ENCODE measurements at places on chromosomes 5 and 9.

DNA sequence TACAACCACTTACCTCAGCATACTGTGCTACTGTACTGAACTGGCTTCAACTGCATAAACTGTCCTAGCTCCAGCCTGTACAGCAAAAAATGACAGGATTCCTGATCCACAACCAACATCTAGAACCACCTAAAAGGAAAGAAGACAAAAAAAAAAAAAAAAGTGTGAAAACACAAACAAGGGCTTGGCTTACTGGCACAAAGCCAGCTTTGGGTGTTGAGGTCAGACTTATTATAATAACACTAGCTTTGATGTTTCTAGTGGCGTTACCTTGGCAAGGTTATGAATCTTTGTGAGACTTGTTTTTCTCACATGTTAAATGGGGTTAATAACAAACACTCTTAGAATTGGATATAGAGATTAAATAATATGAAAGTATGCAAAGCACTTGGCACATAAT lies 148.5 kb upstream of the PUM3 start:
- no peak for DNase-seq

GRCh38 chr5:155343468-155343867 lies 329.9 kb downstream of the KIF4B start:
- no peak for DNase-seq

DNA sequence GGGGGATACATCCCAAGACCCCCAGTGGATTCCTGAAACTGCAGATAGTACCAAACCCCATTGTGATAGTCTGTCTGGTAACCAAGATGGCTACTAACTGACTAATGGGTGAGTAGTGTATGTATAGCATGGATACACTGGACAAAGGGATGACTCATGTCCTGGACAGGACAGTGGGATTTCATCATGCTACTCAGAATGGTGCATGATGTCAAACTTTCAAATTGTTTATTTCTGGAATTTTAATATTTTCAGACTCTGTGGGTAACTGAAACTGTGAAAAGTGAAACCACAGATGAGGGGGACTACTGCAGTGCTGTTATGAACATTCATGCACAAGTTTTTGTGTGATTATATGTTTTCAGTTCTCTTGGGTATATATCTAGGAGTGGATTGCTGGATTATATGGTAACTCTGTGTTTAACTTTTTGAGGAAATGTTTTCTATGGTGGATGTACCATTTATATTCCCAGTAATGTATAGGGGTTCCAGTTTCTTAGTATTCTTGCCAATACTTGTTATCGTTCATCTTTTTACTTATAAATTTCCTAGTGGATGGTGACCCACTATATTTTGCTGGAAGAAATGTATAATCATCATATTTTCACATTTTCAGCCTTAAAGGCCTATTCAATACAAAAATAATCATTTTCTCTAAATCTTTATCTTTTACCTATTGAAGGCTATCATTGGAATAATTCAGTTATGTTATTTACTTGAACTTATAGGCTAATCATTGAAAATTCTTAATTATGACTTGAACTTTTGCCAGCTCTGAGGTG lies 140.9 kb downstream of the NR3C1 start:
- no peak for DNase-seq

DNA sequence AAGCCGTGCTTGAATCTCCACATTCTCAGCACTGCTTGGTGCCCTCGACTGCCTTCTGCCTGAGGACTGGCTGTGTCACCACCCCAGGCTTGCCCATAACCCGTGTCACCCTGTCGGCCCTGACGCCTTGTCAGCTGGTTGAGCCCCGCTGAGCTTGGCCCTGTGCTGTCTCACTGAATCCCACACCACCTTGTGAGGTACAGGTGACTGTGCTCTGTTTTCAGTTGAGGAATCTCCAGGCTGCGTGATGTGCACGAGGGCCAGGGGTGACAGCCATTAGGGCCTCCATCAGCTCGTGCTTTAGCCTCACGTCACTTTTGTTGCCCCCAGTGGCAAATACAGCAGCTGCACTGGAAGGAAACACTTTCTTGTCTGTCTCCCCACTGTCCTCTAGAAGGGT lies 90.7 kb downstream of the CACNA1B start:
- peak; percentile 76 for DNase-seq

DNA sequence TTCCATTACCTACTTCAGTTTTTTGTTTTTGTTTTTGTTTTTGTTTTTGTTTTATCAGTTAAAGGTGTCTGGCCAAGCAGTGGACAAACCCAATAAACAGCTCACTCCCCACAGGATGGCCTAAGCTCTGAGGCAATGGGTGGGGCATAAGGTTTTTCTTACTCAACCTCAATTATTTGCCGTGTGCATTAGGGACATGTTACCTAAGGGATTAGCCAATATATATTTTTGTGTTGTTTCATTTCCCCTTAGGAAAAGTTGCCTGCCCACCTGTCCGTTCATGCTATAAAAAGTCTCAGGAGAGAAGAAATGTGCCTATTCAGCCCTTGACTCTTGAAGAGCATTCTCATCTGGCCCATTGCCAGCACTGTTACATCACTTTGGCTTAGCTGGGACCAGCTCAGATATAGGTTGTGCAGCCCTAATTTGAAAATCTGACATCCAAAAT lies 7.3 kb downstream of the SH3RF2 start:
- no peak for DNase-seq

- no peak for DNase-seq
These were observed 89.6 kb upstream of the BASP1 start for GRCh38 chr5:17127743-17128231.

- DNase-seq, result no peak
These were observed 48.3 kb upstream of the SPATA31E1 start for GRCh38 chr9:87834357-87834756.

DNA sequence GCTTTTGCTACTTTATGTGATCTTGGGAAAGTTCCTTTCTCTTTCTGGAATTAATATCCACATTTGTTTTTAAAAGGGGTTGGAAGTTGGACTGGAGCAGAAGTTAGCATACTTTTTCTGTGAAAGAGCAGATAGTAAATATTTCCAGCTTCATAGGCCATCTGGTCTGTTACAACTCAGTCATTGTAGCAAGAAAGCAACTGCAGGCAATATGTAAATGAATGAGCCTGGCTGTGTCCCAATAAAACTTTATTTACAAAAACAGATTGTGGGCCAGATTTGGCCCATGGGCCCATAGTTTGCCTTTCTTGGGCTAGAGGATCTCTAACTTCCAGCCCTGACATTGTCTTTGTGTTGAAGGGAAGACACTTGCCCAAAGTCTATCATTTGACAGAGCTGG lies 104.4 kb downstream of the ACTL7B start:
- no peak for DNase-seq

GRCh38 chr5:109996246-109996645 lies 306.5 kb downstream of the MAN2A1 start:
- DNase-seq, result no peak

DNA sequence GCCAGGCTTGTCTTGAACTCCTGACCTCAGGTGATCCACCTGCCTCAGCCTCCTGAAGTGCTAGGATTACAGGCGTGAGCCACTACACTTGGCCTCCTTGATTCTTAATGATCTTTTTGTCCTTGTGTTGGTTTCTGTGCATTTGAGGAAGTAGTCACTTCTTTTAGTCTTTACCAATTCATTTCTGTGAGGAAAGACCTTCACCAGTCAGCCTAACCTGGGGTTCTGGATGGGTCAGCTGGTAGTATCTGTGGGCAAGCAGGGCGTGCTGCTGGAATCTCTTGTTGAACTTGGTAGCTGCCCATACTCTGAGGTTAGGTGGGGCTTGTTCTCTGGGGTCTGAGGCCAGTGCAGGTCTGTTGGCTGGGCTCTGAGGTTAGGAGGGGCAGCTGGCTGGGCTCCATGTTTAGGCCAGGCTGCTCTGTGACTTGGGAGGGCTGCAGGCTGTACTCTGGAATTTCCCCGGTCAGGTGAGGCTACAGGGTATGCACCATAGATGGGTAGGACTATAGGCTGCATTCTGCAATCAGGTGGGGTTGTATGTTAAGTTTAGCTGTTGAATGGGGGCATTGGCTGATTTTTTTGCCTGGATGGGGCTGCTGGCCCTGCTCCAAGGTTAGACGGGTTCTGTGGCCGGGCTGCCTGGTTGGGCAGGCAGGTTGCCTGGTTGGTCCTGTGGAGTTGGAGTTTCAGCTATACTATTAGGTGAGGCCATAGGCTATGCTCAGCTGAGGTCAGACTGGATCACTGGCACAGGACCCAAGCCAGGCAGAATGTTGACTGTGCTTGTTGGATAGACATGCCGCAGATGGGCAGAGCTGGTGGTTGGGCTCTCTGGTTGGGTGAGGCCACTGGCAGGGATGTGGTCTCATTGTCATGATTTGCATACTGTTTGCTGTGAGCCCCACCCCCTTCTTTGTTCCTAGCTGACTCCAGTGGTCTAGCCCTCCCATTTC lies 19.2 kb downstream of the UBAP1 start:
- DNase-seq, result no peak

DNA sequence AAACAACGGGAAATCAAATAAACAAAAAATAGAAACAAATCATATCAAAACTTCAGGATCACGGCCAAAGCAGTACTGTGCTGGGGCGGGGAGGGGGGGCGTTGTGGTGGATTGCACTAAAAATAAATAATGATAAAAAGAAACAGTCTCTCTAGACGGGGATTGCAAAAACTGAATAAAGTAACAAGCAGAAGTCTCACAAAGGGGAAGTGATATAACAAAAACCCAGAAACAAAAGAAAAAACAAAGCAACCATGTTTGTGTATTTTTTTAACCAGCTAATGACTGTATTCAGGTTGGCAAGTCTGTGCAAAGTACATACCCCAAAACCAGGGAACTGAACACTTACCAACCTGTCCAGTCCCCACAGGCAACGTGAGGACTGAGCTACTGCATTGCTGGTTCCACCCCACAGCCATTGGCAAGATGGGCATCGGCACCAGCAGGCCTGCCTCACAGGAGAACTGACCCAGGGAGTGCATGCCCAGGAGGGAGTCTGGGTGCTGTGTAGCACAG lies 24.1 kb downstream of the BICD2 start:
- DNase-seq, result peak; percentile 79

- no peak for DNase-seq
These were observed 30.5 kb downstream of the ZNF618 start for GRCh38 chr9:113906411-113907110.

DNA sequence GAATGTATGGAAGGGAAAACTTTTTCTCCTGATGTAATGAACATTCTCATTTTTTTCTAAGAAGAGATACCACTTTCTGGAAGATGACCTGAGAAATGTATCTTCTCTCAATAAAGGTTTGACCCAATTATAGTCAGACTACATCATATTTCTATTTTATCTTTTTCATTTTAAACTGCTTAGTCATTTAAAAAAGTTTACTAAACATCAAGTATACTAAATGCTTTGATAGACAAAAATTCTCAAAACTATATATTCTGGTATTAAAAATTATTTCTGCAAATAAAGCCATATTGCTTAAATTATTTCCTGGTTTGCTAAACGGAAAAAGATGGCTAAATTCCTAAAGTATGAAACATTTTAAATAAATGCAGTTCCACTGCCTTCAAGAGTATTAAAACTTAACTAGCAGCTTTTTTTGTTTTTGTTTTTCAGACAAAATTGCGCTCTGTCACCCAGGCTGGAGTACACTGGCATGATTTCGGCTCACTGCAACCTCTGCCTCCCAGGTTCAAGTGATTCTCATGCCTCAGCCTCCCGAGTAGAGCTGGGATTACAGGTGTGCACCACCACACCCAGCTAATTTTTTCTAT lies 37.1 kb downstream of the FBXW11 start:
- no peak for DNase-seq

DNA sequence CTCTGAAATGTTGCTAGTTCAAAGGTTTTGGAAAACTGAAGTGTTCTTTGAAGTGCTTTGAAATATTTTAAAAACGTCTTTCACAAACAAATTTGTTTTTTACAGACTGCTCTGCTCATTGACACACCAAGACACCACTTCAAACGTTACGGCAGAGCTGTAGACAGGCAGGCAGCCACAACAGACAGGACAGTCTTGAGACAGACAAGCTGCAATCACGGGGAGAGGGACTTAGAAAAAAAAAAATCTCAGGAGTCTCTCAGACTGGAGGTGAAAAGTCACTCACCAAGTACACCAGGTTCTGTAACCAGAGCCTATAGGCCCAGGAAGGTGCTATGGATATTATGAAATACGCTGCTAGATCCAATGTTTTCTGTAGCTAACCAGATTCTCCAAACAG lies 135.4 kb downstream of the ISL1 start:
- DNase-seq, result no peak

DNA sequence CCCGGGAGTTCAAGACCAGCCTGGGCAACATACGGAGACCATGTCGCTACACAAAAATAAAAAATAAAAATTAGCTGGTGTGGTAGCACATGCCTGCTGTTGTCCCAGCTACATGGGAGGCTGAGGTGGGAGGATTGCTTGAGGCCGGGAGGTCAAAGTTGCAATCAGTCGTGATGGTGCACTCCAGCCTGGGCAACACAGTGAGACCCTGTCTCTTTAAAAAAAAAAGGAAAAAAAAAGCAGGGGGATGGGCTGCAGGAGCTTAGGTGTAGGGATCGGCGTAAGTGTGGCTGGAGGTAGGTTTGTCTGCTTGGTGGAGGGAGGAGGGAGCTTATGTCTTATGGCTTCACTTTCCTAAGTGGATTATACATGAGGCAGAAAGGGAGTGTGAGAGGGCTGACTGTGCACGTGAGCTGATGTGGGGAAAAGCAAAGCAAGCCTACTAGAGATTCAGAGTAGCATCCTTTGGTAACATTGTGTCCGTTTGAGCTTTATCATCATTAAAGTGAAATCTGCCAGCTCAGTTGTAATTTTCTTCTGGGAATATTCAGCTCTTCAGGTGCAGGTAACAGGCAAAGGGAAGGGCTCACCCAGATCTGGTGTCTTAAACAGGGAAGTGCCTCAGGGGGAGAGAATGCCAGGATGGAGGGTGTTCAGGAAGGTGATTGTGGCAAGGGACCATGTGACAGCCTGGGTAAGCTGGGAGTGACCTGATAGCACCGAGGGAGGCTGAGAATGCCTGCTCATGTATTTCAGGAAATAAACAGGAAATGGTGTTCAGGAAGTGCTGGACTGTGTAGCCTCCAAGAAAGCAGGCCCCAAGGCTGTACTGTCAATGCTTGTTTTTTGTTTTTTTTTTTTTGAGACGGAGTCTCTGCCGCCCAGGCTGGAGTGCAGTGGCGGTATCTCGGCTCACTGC lies 17.6 kb upstream of the SETX start:
- peak; percentile 64 for DNase-seq

- DNase-seq, result peak; percentile 9
These were observed 1.6 kb upstream of the CD72 start for GRCh38 chr9:35619800-35620158.
